ENCODE measurements at places on chromosomes 16 and 17.

DNA sequence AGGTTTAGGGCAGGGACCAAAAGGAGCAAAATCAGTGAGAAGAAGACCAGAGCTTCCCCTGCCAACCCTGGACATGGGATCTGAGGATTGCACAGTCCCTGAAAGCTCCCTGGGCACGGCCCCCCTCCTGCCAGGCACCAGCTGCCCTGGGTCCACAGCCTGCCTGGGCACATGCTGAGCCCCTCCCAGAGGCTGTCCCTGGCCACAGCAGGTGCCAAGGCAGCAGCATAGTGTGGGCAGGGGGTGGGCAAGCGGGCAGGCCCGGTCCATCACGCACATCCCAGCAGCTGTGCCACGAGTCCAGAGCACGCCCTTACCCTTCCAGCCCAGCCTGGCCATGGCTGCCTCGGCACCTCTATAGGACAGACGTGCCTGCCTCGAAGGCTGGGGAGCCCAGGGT is 12.7 kb downstream of the SCN4A start:
- no peak for DNase-seq

DNA sequence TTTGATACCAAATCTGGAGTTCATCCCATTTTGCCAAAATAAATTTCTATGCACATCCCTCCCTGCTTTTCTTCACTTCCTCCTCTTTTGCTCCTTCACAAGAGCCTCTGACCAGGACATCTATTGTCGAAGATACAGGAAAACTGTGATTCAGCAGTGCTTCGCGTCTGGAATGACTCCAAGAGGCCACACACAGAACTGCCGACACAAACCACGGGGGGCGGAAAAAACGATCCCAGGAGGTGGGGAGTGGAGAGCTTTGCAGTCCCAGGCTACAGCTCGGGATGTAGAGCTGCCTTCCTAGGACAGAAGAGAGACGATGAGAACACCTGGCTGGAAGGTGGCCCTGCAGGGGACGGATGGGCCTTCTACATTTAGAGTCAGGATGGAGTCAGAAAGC is 102.8 kb downstream of the XYLT1 start:
- no peak for DNase-seq

DNA sequence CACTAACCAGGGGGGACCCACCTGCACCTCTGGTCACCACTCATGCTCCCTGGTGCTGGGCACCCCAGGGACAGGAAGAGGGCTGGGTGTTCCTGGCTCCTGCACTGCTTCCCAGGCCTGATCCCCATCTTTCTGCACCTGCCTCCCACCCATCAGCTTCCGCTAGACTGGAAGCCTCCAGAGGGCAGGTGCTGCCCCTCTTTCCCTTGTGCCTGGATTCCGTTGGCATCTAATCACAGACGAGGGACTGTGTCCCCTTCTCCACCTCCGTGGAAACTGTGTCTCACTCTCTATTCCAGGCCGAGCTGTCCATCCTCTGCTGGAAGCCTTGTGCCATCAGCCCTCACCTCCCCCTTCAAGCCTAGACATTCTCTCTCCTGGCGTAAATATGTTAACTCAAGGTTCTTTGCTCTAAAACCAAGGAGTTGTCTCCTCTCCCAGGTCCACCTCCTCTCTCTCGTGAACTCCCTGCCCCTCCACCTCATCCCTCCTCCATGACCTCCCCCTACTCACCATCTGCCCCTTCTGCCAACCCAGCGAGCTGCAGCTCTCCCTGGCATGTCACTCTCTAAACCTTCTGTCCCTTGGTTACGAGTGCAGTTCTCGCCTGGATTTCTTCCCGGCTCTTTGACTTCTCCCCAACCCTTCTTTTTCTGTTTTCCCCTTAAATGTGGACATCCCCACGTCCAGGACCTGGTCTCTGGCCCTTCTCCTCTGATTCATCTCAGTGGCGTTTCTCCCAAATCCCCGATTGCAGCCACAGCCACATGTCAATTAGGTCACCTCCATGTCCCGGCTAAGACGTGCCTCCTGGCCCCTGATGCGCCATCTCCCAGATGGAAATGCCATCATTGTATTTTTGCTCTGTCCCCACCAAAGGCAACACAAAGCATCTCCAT is 107.7 kb downstream of the SEC14L1 start:
- no peak for DNase-seq

GRCh38 chr16:82995286-82995923 is 368.6 kb downstream of the CDH13 start:
- no peak for DNase-seq

GRCh38 chr17:7644775-7645174 is 6.0 kb upstream of the ATP1B2 start:
- DNase-seq = no peak

DNA sequence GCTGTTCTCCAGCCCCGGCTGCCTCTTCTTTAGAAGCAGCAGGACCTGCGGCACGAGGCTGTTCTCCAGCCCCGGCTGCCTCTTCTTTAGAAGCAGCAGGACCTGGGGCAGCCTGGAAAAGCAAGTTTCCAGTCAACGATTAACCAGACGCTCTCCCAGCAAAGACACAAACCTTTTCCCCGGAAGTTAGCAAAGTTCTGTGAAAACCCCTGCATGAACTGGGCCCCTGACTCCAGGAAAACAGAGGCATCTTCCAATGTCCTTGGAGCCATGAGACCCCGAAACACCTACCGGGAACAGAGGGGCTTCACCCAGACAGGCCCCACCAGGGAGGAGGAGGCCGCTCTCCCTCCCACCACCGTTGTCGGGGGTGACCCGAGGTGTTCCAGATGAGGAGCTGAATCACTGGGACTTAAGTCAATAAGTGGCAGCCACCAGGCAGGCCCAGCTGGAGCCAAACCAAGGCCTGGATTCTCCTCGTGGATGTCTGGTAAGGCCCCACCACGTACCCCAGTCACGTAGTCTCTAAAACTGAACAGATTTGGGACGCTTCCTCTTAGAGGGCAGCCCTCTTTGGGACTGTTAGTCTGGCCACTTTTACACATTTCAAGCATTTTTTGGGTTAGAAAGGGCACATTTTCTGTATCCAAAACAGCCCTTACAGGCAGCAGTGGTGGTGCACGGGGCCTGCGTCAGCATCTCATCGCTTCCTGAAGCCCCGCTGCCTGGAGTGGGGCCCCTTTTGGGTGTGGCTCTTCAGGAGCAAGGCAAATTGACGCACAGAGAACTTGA is at the start of gene RPH3AL:
TSS of gene RPH3AL (minus strand) at position 387 of the 792 bp plus-strand sequence. CDS start 25,264 bp downstream, outside the sequence.
- no peak for DNase-seq

- no peak for DNase-seq
Measured at GRCh38 chr16:51150165-51150887, 744 bp downstream of the SALL1 start.

GRCh38 chr17:64084086-64084939 is 45.6 kb downstream of the ERN1 start:
- peak; percentile 81 for DNase-seq

- DNase-seq = no peak
Measured at GRCh38 chr16:85025781-85026653, 1.6 kb upstream of the KIAA0513 start.

DNA sequence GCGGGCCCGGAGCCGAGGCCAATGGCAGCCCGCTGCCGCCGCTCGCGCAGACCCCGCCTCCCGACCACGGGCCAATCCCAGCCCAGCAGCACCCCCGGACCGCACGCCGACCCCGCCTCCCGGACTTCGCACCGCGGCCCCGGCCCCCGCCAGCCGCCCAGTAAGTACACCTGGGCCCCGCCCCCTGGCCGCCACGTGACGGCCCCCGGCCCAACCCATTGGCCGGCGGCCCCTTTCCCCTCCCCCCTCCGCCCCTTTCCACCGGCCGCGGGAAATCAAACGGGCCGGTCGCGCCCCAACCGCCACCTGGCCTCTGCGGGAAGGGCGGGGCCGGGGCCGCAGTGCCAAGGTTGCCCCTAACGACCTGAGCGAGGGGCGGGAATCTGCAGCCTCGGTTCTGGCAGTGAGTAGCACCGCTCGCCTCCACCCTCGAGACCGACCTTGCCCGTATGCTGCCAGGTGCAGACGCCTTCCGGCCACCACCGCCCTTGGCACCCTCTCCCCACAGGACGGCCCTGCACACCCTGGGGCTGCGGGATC is at the start of gene YBX2:
TSS of gene YBX2 (minus strand) at position 26 of the 540 bp plus-strand sequence. CDS start 139 bp downstream, outside the sequence.
- DNase-seq = no peak

DNA sequence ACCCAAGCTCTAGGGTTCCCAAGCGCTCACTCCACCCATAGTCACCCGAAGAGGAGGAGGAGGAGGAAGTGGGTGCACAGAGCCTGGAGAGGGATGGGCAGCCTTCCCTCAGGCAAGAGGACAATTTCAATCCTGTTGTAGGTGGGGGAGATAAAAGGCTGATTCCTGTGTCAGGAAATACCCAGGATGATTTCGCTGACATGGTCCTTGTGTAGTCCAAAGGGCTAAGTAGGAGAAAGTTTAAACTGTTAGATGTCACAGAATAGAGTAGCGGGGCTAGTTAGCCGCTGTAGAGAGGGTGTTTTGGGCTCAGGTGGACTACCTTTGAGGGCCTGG is 1.3 kb upstream of the EXOC7 start:
- no peak for DNase-seq

GRCh38 chr16:57017251-57017650 is 27.9 kb downstream of the NLRC5 start:
- no peak for DNase-seq

DNA sequence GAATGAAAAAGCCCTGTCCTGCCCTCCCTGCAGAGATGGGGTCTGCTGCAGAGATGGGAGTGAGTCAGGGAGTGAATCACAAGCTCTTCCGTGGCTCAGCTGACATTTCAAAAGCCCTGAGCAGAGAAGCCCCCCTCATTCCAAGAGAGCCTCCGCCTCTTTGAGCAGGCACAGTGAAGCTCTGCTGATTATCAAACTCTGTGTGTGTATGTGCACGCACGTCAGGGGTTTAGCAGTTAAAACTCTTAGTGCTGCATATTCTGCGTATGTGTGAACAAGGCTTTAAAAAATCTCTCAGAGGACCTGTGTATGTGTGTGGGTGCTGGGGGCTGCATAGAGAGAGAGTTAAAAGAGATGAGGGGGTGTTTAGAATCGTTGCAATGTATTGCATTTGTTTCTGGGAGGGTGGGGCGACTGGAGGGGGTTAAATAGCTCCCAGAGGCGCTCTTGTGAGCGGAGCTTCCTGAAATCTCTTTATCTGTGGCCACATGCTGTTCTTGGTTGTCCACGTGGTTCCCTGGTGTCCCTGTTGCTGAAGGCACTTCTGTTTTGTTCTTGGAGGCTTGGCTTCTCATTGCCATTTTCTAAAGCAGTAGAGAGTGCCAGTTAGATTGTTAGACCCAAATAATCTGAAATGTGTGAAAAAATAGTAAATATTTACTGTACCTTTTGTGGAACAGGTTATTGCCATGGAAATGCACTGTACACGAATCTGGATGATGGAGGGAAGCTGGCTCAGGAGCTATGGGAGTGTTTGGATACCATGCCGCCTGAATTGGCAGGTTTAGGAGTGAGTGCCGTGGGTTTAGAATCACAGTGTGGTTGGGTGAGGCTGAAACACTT is 116.6 kb downstream of the PRKCB start:
- peak; percentile 98 for DNase-seq

DNA sequence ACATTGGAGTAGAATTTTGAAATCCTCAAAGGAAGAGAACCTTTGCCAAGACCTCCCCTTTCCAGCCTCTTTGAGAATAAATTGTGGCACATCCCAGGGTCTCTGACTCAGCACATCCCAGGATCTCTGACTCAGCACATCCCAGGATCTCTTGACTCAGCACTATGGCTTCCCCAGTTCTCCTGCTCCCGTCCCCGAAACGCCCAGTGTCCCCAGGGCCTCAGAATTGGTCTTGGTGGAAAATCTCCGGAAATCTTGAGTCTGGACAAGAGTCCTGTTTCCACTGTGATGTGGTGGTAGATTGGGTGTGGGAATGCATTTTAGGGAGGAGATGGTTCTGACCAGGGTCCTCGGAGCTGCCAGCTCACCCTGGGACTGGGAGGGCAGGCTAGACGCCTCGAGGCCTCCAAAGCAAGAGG is 19.2 kb downstream of the PLXDC1 start:
- no peak for DNase-seq

DNA sequence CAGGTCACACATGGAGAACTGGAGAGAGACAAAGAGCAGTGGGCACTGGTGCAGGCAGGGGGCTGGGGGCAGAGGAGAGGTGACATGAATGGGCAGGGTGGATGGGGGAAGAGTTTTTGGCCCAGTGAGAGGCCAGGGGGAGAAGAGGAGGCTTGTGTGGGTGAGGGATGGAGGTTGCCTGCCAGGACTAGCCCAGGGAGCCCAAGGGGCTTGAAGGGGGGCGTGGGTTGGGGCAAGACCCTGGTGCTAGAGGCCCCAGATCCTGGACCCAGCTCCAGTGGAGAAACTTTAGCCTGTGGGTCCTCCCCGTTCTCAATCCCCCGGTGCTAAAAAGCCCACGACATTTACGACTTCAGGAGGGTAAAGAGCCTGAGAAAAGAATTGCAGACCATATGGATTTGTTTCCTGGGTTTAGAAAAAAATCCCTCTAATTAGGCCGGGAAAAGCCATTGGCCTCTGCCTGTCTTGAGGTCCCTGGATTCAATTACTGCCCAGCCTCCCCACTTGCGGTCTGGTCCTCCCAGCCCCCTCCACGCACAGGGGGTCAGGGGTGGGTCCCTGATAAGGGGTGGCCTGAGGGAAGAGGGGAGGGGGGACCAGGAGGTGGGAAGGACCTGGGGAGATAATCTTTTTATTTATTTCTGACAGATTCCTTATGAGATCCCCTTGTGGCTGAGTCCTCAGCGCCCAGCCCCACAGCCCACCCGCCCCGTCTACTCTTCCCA is 33.0 kb downstream of the NGFR start:
- no peak for DNase-seq

GRCh38 chr17:10729334-10730193 is at the start of gene TMEM220:
Gene TMEM220 (minus strand): TSS chr17:10730023. CDS start chr17:10729851, 172 bp downstream.
- DNase-seq = peak; percentile 73

GRCh38 chr16:87636050-87636684 is 33.9 kb downstream of the JPH3 start:
- peak; percentile 64 for DNase-seq

DNA sequence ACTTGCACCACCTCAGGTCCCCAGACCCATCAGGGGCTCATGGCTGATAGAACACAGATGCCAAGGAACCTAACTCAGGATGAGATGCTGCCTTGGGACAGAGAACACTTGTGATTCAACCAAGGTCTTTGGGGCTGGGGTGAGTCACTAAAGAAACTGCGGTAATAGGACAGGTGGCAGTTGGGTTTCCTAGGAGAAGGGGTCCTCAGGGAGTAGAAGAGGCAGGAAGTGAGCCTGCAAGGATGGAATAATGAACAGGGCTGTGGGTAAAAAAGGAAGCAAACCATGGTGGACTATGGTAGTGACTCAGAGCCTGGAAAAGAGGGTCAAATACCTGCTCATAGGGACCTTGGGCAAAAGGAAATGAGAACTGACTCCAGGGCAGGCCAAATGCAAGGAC is 6.5 kb upstream of the PNPO start:
- no peak for DNase-seq

DNA sequence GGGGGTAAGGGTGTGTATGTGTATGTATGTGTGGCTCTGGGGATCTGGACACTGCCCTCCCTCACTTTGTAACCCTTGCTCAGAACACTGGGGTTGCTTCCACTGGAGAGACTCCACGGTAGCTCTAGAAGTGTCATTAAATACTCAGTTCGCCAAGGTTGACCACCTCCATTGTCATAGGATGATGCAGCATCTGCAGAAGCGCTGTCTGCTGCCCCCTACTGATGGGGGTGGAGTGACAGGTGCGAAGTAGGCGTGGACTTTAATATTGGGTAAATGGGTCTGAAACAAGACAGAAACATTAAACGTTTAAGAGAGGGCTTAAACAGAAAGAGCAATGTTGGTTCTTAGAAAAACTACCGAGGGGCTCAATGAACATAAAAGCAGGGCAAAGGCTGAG is 35.5 kb upstream of the STAC2 start:
- DNase-seq = no peak

All from foreskin melanocyte (primary cell).